ENCODE measurements at places on chromosomes 6 and 20.
A peak's percentile ranks its signal among the peaks of the same experiment; 100 is the strongest.

DNA sequence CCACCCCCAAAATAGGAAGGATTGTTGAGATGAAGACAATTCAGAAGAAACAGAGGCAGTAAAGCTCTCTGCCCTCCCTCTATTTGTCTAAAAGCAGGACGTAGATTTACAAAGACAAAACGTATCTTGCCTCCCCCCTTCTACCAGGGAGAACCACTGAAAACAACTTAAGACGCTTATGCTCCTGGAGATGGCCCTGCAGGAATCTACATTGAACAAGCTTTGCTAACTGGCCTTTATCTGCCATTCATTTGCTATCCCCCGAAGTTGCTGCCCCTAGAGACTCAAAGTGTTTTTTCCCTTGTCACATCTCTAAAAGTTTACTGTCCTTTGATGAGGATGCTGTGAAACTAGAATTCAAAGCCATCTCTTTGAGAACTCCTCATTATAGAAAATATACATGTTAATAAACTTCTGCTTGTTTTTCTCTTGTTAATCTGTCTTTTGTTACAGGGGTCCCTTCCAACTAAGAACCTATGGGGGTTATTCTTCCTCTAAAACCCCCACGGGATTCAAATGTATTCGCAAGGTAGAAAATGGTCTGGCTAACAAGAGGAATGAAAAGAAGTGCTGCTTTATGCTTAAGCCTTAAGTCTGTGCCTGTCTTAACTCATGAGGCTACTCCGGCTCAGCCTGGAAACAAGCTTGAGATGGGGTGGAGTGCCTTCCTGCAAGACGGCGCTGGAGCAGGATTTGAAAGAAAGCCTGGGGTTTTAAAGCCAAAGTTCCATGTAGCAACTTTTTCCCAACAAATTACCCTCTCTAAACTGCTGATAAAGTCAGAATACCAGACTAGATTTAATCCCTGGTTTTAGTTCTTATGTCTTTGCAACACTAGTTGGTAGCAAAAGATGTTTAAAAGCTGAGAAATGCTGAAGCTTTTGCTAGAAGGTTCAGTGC lies 88.0 kb downstream of the CLIC5 start:
- peaks cover 1% of the 10 kb centered on the region for H3K4me1 ChIP-seq
- no peaks in the 10 kb centered on the region for H3K36me3 ChIP-seq
- DNase-seq = no peak
- H3K27me3 ChIP-seq = no peaks in the 10 kb centered on the region

GRCh38 chr6:157879034-157879872 lies 56.2 kb downstream of the SNX9 start:
- H3K27me3 ChIP-seq = no peaks in the 10 kb centered on the region
- H3K36me3 ChIP-seq = peaks cover 12% of the 10 kb centered on the region
- DNase-seq = no peak
- peaks cover 3% of the 10 kb centered on the region for H3K4me1 ChIP-seq
- H3K4me3 ChIP-seq = no peak overlapping the region

DNA sequence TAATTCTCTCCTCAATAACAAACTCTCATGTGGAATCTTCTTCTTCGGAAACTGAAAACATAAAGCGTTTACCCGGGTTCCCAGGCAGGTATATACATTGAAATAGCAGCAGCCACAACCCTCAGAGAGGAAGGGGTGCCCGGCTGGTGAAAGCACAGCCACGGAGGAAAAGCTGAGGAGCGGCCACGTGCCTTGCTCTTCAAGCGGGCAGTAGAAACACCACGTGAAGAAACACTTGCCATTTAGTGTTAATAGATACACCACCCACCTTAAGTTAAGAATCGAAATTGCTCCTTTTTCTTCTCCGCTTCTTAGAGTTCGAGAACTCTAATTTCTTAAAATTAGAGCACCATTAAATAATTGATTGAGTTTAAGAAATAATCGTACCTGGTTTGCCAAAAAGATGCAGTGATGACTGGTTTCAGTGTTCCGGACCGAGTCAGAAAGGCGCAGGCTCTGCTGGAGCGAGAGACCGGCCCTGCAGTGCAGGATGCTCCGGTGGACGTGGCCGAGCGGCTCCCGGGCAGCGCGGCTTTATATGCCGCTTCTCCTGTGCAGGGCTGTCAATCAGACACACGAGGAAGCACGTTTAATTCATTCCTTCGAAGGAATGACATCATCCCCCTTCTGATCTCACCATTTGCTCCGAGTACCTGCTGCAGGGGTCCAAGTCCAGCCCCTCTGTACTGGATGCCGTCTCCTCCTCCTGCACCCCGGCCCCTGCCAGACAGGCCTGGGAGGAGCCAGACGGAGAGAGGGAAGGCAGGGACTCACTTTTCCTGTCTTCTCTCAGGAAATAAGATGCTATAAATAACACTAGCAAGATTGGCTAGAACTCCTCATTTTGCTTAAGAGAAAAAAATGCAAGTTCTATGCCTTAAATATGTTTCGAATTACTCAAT lies at the start of gene THBS2:
Gene THBS2 (minus strand): TSS at position 510 of the 902 bp plus-strand sequence. CDS start 3,062 bp downstream, outside the sequence.
- peaks cover 6% of the 10 kb centered on the region for H3K36me3 ChIP-seq
- peak within 1 kb of the TSS; percentile 54 for H3K4me3 ChIP-seq
- peaks cover 13% of the 10 kb centered on the region for H3K27me3 ChIP-seq
- peak within 1 kb of the TSS; percentile 76 for H3K27ac ChIP-seq

GRCh38 chr6:147726342-147726741 lies 217.9 kb downstream of the SAMD5 start:
- H3K4me3 ChIP-seq = no peak overlapping the region
- H3K27ac ChIP-seq = no peak overlapping the region
- DNase-seq = no peak
- H3K36me3 ChIP-seq = no peaks in the 10 kb centered on the region

DNA sequence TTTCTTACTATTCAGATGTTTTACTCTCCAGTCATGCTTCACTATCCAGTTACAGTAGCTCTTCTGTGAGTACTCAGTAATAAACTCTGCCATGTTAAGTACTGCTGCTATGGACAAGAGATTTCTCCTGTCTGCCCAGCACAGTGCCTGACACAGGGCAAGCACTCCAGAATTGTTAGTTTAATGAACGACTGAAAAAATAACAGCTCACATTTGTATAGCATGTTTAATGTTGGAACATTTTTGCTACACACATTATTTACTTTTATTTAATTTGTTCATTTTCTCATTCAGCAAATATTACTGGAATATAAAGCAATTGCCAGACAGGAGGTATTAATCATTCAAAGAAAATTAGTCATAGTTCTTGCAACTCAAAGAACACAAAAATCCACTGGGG lies 142.6 kb upstream of the HMGN3 start:
- H3K27me3 ChIP-seq = no peaks in the 10 kb centered on the region
- H3K27ac ChIP-seq = no peak overlapping the region
- DNase-seq = no peak
- no peak overlapping the region for H3K4me3 ChIP-seq
- no peaks in the 10 kb centered on the region for H3K4me1 ChIP-seq
- no peaks in the 10 kb centered on the region for H3K36me3 ChIP-seq

- no peaks in the 10 kb centered on the region for H3K27me3 ChIP-seq
- no peaks in the 10 kb centered on the region for H3K36me3 ChIP-seq
- H3K4me1 ChIP-seq = no peaks in the 10 kb centered on the region
- H3K4me3 ChIP-seq = no peak overlapping the region
- no peak for DNase-seq
Observed at GRCh38 chr6:4446982-4447381, 311.6 kb upstream of the ECI2 start.

DNA sequence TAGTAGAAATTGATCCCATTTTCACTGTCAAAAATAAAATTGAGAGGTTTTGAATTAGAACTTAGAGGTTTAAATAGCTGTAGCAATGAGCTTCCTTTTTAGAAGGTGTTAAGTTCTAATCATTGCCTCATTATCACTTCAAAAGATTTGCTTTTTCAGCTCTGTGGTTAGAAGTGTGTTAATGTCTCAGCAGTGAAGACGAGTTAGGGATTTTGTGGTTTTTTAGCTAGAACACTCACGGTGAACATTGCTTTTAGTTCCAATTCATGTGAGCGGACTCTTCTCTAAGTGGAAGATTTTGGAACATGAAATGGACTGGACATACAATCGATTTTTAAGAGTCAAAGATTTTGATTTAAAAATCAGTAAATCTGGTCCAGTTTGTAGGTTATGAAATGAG lies 12.7 kb upstream of the IFNGR1 start:
- H3K4me1 ChIP-seq = peaks cover 3% of the 10 kb centered on the region
- no peak overlapping the region for H3K4me3 ChIP-seq
- H3K27ac ChIP-seq = no peak overlapping the region
- H3K36me3 ChIP-seq = no peaks in the 10 kb centered on the region

Data from spinal cord (tissue), 10 donors.